Cortex of kidney (tissue), 1 donor: ENCODE measurements at places on chromosomes 5 and 9.

- no peak for DNase-seq
These were observed 91.6 kb downstream of the ANKH start for GRCh38 chr5:14779975-14780374.

- no peak for DNase-seq
These were observed 34.8 kb upstream of the RAPGEF1 start for GRCh38 chr9:131774636-131775035.

DNA sequence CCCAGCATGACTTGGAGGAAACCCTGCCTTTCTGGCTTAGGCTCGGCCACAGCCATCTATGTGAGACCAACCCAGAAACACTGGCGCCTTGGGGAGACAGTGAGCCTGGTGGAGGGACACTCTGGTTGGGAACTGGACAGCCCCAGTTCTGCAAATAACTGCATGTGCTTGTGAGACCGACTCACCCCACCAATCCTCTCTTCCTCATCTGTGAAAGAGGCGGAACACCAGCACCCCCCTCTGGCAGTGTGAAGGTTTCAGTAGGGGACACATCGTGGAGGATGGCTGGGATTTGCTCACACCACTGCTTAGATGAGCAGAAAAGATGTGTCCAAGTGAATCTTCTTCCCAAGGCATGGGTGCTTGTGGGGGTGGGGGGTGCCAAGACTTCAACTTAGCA, 43.4 kb upstream of the N4BP3 start:
- DNase-seq = no peak

DNA sequence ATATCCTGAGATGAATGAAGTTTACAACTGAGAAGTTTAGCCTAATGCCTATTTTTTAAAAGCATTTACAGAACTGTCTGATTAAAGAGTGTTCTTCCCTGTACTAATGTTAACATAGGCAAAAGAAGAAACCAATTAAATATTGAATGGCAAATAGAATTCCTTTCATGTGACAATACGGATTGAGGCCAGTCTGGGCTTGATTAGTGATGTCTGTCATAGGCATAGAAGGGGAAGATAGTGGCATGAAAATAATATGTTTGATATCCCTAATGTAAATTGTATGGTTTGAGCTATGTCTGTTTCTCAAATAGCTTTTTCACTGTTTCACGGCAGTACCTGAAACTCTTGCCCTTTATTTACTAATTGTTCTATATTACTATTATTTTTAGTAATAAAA, 443.1 kb upstream of the CLINT1 start:
- DNase-seq = no peak

DNA sequence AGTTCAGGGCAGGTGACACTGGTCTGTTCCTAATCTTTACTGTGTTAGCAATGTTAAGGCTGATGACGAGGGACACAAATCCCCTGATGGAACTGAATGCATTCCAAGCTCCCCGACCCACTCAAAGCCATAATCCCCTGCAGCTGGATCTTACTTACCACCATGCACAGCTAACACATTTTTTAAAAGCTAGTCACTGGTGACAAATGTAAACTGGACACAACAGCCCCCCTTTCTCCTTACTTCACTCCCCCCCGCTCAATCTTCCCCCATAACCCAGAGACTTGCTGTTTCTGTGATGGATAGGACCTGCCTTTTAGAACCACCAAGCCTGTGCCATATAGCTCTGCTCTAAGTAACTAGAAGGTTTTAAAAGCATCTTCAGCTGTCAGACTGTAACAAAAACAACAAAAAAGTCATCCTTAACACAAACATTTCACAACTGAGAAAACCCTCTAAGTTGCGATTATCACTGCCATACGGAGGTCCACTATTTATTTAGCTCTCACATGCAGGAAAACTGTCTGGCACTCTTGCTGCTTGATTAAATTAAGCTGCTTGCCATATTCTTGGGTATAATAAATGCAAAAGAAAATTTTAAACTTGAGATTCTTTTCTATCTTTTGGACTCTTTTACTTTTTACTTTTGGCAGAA, 44.4 kb downstream of the BNC2 start:
- no peak for DNase-seq

DNA sequence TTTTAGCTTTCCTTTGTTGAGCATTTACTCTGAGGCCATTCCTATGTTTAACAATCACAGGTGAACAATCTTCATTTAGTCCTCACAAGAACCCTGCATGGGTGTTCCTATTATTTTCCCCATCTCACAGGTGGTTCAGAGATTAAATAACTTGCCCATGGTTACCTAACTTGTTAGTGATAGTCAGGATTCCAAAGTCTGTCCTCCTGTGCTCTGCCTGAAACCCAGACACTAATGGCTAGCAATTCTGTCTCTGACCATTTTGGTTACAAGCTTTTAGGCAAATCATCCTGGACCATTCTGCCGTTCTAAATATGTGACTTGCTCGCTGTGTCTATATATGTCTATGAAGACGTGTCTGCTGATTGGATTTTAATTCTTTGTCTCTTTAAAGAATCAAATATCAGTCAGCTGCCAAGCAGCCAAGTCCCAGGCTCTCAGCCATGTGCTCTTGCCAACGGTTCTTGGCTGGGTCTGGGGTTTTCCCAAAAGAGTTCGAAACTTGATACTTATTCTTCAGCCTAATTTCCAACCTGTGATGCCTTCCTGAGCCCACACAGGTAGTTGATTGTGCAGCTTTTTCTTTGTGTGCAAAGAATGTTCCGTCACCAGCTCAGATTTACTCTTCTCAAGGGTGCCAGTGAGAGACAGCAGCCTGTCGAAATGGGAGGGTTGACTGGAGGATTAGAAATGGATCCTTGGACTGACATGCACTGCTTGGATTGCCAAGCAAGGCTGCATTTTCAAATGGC, 121.7 kb downstream of the NREP start:
- DNase-seq = no peak

- no peak for DNase-seq
These were observed 103.4 kb downstream of the CFAP95 start for GRCh38 chr9:69923972-69924371.

DNA sequence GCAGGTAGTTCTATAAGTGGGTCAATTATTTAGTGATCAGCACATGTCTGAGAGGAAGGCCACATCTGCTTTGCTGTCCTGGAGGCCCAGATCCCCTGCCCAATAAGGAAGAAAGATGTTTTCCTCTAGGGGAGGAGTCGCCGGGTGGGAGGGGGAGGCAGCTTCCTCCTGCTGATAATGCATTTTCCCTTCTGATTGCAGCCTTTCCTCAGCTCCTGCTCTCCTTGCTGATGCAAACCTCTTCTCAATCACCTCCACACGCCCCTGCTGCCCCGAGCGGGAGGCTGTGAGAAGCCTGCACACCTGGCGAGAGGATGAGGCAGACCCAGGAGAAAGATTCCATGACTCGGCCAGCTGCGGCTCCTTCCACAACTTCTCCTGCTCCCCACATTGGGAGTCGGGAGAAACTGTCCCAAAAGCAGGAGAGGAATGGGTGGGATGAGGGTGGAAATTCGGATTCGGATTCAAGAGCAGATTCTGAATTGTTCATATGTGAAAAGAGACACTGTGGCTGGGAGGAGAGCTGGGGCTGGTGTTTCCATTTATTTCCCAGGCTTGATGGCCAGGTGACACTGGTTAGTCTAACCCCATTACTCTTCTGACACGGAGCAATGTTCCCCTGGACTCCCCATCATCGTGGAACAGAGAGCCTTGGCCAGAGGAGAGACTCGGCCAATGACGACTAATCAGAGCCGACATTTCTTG, 6.8 kb upstream of the NTNG2 start:
- no peak for DNase-seq

- no peak for DNase-seq
These were observed 507.8 kb upstream of the ZNF608 start for GRCh38 chr5:125254267-125254666.

DNA sequence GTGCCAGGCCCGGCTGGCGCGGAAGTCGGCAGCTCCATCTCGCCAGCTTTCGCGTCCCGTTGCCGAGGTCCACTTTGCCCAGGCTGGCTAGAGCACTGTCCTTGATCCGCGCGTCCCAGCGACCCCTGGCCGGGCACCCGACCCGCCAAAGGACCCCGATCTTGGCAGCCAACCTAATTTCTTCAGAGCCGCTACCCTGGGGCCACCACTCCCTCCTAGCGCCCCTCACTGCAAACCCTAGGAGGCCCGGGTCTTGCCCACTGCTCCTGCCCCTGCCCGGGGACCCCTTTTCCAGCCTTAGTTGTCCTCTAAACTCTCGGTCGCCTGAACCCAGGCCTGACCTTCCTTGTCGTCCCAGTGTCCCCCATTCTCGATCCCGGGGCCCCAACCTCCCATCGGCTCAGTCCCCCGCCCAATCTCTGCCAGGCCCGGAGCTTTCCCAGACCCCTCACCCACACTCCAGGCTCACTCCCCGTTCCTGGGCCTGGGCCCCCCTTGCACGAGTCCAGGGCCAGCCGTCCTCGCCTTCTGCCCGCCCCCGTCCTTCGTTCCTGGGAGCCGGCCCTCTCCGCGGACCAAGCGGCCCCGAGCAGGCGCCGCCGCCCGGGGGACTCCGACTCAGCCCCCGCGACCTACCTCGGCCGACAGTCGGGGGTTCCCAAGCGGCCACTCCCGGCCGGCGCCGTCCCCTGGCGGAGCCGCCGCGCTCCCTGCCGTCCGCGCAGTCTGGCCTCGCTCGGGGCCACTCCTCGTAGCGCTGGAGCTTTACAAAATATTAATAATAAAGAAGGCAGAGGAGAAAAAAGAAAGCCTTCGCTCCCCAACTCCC, 701 bp upstream of the LMX1B start:
- no peak for DNase-seq

DNA sequence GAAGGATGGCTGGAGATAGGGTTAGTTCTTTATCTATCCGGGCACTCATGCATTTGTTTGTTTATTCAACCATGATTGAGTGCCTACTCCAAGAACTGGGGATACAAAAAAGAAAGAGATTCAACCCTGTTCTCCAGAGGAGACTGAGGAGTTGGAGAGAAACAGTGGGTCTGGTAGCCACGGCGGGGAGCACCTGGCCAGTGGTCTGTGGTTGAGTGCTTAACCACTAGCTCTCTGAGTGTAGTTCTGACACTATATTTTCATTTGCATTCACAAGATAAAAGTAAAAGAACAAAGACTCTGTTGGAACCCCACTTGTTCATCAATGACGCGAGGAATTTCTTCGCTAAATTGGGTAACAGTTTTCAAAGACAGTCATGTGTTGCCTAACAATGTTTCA, 295.5 kb upstream of the MSX2 start:
- no peak for DNase-seq

DNA sequence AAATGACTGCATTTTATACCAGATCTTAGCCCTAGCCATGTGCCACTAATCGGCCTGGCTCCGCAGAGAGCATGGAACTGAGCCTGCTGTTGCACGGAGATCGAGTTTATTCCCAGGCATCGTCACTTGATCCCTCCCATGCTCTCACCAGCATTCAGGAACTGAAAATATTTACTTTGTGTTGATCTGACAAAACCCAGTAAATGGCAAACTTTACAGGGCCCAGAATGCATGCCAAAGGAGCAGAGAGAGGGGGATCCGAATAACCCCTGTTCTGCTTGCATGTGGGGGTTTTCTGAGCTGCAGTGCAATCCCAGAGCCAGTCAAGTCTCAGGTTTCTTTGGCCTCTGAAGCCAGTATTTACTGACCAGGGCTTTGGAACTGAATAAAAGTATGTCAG, 87.3 kb downstream of the GAS1 start:
- DNase-seq = no peak

DNA sequence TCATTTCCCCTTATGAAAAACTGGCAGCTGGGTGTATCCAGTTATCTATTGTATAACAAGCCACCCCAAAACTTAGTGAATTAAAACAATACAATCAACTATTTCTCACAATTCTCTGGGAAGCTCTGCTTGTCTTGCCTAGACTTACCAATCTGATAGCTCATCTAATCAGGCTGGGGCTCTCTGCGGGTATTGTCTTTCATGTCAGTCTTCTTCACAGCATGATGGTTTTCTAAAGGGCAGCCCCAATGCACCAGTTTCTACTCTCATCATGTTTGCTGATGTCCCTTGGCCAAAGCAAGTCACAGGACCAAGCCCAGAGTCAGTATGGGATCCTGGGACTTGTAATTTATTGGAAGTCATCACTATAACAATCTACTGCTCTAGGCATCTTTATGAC, 433.5 kb downstream of the KIAA0825 start:
- DNase-seq = no peak

- DNase-seq = no peak
These were observed 4.8 kb upstream of the PLGRKT start for GRCh38 chr9:5442400-5443011.

DNA sequence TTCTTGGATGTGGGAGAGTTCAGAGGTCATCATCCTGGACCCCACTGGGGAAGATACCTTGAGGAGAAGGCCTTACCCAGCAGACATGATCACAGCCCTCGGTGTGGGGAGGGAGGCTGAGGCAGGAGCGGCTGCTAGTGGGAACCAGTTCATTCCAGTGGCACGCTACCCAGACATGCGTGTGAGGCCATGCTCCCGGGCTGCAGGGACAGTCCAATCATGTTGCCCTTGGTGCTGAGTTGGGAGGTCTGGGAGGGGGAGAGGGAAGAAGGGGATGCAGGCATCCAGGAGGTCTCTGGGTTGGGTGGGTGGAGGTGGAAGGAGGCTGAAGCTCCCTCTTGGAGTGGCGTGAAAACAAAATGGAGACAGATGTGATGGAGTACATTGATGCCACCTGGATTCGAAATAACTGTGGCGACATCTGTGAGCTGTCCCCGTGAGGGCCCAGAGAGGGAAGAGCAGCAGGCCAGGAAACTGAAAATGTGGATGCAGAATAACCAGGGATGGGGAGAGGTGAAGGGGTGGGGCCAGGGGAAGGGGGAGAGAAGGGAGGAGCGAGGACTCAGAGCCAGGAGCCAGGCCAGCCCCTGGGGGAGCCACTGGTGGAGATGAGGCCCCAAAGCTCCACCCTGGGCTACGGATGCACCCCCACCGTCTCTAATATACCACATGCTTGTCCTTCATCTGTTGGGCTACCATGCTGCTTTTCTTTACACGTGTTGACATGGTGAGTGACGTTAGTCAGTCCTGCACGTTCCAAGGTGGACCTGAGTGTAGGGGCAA, 16.2 kb downstream of the NDUFS6 start:
- DNase-seq = no peak

DNA sequence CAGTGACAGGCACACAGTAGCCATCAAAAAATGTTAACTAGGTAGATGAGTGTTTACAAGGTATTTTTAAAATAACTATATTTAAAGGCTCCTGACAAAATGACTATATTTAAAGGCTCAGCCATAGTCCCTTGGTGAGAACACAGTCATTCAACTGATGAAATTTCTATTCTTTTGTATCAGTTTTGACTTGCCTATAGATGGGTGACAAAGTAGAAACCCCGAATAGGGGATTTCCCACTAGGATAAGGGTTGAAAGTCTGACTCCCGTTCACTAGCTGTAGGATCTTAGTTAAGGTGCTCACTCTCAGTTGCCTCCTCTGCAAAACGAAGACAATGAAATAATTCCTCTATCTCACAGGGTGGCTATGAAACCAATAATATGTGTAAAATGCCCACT, 218.2 kb downstream of the TSSK1B start:
- no peak for DNase-seq

GRCh38 chr9:75930190-75930589, 39.7 kb downstream of the PCSK5 start:
- no peak for DNase-seq

DNA sequence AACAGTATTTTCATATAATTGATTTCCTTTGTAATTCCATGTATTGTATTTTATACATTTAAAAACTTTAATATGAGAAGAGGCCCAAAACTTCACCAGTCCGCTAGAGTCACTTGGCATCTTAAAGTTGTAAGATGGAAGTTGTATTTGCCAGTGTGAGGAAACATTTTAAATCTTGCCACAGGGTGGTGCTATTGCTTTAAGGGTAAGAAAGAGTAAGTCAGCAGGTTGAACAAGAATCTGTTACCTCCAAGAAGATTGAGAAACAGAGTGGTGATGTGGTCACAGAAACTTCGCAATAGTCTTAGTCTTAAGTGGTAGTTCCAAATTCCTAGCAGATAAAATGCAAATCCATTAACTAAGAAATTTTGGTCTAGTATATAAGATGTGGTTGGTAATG, 39.8 kb upstream of the RANBP6 start:
- no peak for DNase-seq
